ENCODE measurements at places on chromosomes 1 and 21.

DNA sequence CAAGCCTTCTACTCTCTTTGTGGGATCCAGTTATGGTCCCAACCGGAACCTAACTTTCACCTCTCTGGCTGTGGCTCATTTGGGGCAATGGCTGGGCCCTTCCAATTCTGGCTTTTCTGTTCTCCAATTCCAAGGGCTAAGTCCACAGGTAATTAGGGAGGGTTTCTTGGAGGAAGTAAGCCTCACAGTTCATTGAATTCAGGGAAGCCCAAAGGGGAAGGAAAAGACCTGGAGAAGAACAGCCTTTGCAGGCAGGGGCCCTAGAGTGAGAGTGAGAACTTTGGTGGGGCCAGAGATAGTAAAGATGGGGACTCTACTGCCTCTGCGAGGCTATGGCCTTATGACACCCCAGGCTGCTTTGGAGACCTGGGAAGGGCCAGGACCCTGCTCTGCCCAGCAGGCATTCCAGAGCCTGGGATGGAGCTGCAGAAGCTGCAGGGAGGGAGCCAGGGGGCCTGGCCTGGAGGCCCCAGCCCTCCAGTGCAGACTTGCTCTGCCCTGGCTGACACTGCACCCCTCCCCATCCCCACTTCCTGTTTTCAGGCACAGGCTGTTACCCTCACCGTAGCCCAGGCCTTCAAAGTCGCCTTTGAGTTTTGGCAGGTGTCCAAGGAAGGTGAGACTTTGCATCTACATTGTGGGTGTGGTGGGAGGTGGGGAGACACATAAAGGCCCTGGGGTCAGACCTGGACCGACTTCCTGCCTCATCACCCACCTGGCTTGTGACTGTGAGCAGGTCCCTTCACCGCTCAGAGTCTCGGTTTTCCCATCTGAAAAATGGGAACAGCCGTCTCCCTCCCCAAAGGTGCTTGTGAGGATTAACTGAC lies 18.9 kb downstream of the LDLRAP1 start:
- peak; percentile 70 for DNase-seq

GRCh38 chr1:184604152-184604900 lies 150.3 kb downstream of the EDEM3 start:
- DNase-seq = no peak

DNA sequence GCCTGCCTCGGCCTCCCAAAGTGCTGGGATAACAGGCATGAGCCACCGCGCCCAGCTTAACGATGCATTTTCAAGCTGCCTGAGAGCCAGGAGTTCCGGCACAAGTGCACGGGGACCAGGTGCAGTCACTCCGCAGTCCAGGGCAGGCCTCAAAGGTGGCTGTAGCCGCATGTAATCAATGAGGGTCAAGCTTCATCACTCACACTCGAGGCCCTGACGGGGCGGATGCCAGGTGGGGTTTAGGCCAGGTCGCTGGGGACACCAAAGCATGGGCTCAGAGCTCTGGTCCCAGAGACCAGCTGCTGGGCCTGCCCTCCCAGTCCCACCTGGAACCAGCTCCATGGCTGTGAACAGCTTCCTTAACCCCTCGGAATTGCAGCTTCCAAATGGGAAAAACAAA lies 26.1 kb upstream of the GPR153 start:
- no peak for DNase-seq

GRCh38 chr1:29029667-29030066 lies 94.0 kb downstream of the TMEM200B start:
- no peak for DNase-seq

- no peak for DNase-seq
Measured at GRCh38 chr1:89527750-89528381, 3.2 kb downstream of the LRRC8B start.

DNA sequence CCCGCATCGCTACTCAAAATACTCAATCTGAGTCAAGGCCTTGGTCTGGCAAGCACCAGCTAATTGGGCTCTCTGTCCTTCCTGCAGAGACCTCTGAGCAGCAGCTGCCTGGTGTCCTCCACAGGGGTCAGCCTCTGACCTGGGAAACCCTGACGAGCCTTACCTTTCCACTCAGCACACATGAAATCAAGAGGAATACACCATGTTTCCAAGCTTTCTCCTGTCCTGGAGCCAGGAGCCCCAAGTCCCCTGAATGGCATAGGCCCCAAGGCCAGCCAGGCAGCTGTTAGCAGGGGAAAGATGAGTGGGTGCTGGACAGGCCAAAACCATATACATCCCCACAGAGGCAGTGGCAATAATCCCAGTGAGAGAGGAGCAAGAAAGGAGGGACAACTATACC lies 27.2 kb upstream of the TSPEAR start:
- no peak for DNase-seq

Data from T-helper 22 cell (primary cell).